ENCODE measurements at places on chromosomes 1 and 21.

GRCh38 chr1:224591326-224591725 lies 24.8 kb upstream of the CNIH3 start:
- no peak for DNase-seq

DNA sequence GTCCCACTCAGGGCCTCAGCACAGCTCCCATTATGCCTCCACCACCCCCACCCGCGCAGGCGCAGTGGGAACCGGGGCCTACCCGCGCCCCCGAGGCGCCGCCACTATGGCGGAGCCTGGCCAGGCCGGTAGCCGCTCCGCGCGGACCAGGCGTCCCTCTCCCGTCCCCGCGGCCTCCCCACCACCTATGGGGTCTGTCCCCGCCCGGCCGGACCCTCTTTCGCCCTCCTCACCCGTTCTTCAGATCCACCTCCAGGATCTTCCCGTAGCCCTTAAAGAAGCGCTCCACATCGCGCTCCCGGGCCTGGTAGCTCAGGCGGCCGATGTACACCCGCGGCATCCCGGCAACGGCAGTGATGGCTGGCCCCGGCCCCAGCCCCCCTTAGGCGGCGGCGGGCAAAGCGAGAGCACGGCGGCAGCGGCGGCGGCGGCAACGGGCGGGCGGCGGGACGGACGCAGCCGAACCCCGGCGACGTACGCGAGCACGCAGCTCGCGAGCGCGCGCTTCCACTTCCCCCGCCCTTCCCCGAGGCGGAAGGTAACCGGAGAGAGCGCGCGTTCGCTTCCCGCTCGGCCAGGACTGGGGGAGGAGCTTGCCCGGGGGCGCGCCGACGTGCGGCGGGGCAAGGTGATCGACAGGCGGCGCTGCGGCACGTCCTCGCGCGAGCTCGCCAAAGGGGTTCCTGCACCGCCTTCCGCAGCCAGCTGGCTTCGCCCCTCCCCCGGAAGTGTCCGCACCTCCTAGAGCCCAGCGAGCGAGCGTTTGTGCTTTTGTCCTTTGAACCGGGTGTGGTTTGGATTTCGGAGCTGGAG lies at the start of gene SRSF4:
TSS of gene SRSF4 (minus strand) at position 488 of the 813 bp plus-strand sequence. CDS start at position 340, 148 bp downstream.
- peak; percentile 99 for DNase-seq

DNA sequence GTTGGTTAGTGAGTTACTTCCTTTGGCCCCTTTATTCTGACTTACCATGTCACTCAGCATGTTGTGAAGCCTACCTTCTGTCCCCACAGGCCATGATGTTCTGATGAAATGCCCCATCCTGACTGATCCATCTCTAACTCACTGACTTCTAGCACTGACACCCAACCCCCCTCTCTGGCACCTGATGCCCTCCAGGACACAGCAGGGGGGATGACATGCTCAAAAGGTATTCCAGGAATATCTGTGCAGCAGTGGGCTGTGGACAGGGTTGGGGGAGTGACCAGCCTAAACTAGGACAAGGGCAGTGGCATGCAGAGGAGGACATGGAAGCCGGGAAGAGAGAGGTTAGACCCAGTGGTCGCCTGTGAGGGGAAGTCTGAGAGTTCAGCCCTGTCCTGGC lies 25.5 kb downstream of the SYT2 start:
- no peak for DNase-seq

DNA sequence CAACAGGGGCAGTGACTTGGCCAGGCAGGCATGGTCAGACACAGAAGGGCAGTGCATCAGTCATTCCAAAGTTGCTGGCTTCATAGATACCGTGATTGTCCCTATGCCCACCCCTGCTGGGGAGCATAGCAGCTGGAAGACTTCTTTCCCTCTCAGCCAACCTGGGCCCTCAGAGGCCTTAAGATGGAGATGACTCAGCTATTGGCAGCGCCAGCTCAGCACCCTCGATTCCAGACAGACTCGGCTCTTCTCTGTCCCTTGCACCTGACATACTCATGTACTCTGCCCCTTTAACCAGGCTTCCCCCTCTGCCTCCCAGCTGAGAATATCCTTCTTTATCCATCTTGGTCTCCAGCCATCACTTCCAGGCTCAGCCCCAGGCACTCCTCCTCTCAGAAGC lies 16.8 kb downstream of the SLAMF8 start:
- no peak for DNase-seq

DNA sequence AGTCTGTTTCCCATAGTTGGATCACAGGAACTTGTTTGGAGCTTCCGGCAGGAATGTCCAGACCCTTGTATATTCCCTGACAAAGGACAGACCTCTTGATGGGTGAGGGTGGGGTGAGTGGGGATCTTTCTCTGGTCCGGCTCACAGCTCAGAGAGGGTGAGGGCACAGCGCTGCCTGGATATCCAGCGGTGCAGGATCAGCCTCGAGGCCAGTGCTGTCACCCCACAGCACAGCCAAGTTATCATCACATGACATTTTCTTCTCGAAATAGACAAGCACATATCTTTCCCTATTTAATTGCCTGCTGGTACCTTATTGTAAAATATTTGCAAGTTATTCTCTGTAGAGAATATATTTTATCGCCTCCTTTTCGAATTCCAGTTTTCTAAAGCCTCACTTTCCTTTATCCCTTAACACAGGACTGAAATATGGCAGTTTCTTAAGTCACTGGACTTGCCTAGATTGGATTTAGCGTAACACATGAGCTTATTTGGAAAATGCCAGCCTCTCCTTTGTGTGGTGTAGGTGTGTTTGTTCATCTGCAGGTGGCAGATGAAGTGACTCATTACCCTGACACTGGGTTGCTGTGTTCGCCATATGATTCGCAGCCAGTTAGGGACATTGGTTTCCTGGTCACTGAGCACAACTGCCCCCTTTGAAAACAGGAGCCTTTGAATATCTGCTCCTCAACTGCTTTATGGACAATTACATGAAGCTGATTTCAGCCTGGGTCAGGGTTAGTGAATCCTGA lies 21.4 kb downstream of the CLIC6 start:
- DNase-seq = no peak

- DNase-seq = peak; percentile 26
Observed at GRCh38 chr21:42002421-42002958, 7.7 kb downstream of the ZBTB21 start.

GRCh38 chr1:163035446-163036249 lies 33.5 kb upstream of the RGS4 start:
- no peak for DNase-seq

DNA sequence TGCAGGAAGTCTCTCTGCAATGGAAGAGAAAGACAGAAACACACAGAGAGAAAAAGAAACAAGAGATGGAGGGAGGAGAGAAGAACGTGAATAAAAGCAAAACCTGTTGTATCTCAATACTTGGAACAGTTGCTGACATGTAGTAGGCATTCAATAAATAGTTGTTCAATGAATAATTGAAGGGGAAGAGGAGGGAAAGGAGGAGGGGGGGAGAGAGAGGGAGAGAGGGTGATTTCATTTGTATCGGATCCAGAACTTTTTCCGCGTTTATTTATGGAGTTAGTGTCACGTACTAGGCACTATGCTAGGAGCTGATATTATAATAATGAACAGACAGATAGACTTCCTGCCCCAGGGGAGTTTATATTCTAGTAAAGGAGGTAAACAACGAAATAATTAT lies 144.1 kb downstream of the OMA1 start:
- DNase-seq = no peak

- no peak for DNase-seq
Observed at GRCh38 chr1:903721-904271, 19.9 kb upstream of the SAMD11 start.

DNA sequence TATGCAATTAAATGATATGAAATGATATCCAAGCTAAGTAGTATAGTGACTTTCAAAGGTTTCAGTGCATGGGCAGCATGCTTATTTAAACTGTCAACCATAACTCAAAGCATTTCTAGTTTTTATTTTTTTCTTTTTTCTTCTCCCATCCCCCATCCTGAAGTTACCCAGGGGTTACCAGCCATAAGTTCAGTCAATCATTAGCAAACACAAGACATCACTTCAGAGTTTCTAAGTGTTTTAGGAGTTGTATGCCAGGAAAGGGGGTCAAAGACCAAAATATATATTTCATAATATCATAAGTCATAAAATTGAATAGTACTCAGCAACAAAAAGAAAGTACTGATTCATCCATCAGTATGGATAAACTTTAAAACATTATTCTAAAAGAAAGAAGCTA lies 28.7 kb downstream of the DHX9 start:
- no peak for DNase-seq

DNA sequence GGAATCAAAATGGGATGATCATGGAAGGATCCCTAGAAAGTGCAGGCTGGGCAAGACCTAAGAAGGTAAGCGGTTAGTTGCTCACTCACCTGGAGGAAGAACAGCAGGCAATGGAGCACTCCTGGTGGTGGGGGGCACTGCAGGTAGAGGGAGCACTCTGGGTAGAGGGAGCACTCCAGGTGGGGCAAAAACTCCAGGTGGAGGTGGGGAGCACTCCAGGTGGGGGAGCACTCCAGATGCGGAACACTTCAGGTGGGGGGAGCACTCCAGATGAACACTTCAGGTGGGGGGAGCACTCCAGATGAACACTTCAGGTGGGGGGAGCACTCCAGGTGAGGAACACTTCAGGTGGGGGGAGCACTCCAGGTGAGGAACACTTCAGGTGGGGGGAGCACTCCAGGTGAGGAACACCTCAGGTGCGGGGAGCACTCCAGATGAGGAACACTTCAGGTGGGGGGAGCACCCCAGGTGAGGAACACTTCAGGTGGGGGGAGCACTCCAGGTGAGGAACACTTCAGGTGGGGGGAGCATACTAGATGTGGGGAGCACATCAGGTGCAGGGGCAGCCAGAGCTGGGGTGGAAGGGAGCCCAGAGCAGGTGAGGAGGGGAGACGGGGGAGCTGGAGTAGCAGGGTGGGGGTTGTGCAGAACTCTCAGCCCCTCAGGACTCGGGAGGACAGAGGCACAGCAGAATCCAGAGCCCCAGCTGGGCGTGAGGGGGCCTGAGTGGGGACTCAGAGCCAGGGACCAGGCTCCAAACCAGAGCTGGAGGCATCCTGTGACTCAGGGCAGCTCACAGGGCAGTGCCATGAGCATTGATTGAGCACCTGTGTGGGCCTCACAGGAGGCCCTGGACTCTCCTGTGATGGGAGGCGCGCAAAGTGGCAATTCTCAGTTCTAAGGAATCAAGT lies 37.7 kb upstream of the COL6A1 start:
- no peak for DNase-seq

GRCh38 chr1:244164511-244164890 lies 113.4 kb downstream of the ZBTB18 start:
- no peak for DNase-seq

DNA sequence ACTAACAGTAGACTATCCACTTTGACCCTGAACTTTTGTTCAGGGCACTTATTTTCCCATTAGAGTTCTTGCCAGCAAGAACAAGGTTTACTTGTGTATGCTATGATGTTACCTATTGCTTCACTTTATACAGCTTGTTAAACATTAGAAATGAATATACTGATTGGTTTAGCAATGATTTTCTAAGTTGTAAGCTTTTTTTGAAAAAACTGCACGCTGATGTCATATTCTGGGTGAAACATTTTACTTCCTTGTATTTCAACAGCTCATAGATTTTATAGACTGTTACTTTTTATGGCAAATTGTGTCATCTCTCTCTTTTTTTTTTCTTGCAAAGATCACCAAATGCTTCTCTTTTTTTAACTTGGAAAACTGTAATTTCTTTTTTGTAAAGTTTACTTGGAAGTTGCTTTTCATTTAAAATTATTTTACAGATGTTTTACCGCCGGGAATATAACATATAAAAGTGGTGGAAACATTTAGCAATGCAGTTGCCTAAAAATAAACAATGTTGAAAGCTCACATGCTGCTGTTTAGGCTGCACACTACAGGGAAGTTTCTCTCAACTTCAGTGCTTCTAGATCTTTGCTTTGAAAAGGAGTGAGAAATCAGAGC lies 215.3 kb upstream of the NFIA start:
- DNase-seq = no peak

All from activated B cell treated with CpG ODN at 0.5 μM for 24 hours (primary cell).